ENCODE measurements at places on chromosomes 12 and 14. TPM values are rescaled to one million over a fixed set of nuclear protein-coding genes. Genes with fewer than 3 reads are reported as not detected.

STYK1 gene
- 0.21 TPM for total RNA-seq

CBLN3 gene
- total RNA-seq, result 2.2 TPM

DEPDC4 gene
- total RNA-seq, result not detected

DNA sequence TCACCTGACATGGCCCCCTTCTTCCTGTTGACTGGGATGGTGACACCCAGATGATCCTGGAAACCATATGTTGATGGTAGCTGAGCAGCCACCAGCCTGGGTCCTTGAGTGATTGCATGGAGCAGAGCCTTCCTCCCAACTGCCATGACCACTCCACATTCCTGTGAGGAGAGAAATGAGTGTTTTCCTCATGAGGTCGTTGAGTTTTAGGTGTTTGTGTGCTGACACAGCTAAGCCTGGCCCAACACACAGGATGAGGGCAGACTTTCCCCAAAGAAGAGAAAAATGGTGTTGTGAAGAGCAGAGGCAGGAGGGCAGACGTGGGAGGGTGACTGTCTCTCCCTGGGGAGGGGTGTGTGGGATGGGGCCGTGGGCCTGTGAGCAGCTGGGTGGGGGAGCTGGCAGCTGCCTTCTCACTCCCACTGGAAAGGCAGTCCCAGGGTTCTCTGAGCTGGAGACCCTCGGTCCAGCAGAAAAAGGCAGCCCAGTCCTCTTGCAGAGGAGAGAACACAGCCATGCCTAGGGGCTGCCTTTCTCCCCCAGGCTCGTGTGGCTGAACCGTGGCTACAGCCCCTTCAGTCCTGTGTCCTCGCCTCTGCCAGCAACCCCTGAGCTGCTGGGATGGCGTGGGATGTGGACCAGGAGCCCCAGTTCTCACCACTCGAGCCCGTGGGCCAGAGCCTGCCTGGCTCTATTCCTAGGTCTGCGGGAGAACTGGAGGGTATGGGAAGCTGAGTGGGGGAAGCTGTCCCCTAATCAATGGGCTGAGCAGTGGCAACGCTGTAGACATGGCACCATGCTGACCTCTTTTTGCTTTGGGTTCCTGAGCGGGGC, 257.0 kb downstream of the ADGRD1 start:
- peak; percentile 37 for DNase-seq

NRXN3 gene
- 21.0 TPM for total RNA-seq

PSMA3 gene
- total RNA-seq, result 83.3 TPM

ACSM4 gene
- total RNA-seq, result not detected

DNA sequence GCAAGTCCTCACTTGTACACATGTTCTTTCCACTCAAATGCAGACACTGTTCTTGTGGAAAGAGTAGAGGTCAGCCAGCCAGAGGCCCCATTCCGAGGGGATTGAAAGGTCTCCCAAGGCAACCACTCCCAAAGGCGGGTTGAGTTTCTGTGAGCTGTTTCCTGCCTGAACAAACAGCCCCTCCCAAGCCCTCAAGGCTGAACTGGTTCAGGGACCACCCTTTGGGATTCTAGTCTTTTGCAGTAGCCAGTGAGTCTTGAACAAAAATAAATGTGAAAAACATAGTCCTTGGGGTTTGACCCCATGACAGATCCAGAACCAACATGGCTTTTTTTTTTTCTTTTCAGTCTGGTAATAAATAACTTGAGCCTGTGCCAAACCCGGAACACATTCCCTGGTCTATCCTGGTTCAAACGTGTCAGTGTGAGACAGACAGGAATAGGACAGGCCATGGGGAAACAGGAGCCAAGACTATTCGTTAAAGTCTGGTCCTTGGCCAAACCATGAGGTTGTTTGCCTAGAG, 17.6 kb upstream of the STK38L start:
- DNase-seq, result no peak

DNA sequence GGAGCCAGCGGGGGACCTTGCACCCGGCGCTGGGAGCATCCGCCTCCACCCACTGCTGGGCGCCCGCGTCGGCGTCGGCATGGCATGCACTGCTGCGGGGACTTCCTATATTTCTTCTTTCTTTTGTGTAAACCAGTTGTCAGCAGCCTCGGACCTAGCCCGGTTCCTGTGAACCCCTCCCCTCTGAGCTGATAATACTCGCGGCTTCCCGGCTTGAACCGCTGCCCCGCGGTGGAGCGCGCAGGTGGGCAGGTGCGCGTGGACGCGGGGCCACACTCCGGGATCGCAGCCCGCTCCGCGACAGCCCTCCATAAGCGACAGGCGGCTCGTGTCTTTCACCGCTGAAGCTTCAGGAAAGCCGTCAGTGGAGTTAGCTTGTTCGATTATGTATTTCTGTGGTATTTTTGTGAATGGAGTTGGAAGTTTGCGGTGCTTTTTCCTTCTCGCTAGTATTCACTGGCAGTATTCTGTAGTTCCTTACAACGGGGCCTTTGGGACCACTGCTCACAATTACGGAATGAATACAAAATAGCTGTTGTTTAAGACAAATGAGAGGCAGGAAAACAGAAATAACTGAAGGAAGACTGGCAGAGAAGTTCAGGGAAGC, 870 bp downstream of the BMAL2 start:
- no peak for DNase-seq

DNA sequence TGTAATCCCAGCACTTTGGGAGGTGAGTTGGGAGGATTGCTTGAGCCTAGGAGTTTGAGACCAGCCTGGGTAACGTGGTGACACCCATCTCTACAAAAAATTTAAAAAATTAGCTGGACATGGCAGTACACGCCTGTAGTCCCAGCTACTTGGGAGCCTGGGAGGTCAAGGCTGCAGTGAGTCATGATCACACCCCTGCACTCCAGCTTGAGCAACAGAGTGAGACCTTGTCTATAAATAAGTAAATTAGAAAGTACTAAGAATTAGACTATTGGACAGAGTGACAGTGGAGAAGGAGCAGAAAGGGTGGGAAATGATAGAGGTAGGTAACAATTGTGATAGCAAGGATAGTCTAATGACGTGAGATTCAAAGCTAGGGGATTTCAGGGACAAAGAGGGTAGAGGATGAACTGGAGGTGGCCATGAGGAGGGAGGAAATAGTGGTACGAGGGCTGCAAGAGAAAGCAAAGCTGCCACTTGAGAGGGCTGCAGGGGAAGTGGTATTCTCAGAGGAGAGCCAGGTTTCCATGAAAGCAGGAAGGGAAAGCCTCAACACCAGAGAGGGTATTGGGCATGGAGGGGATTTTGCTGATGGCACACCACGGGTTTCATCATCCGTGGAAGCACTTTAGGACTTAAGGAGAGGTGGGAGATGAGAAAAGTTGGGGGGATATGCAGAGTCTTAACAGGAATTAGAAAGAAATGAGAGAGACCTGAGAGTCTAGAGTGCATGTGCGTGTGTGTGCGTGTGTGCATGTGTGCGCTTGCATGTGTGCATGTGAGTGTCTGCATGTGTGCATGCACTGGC, 85.6 kb downstream of the SYNE2 start:
- no peak for DNase-seq

TMEM260 gene
- total RNA-seq, result 32.6 TPM

DNA sequence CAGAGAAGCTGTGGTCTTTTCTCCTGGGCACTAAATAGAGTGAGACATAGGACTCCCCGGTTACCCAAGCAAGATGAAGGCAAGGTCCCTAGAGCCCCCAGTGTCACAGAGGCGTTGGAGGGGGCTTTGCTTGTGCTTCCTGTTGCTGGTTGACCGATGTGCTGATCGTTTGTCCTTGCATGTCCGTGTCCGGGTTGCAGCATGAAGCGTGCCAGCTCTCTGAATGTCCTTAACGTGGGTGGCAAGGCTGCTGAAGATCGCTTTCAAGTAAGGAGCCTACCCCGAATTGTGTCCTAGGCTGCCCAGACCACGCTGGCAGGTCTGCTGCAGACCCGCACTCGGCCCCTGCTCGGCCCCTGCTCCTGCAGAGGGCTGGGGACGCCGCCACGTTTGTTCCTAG, 23.1 kb downstream of the XRCC3 start:
- no peak for DNase-seq

DNA sequence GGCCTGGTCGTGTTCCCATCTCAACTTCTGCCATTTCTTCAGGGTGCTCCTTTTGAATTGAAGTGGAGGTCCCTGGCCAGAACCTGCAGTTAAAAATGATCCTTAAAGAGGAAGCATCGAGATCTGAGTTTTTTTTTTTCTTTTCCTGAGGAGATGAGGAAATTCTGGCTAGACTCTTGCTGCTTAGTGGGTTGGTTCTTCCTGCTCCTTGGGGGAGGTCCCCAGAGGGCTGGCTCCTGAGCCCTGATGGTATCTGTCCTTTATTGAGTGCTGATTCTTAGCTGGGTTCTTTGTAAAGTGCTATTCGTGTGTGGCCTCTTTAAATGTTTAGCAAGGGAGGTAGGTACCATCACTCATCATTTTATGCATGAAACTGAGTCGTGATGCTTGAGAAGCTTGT, 11.7 kb downstream of the PELI2 start:
- DNase-seq, result no peak

B4GALNT3 gene
- 10.4 TPM for total RNA-seq

GRCh38 chr14:103521438-103521950, 1.1 kb downstream of the CKB start:
- peak; percentile 82 for DNase-seq

DNA sequence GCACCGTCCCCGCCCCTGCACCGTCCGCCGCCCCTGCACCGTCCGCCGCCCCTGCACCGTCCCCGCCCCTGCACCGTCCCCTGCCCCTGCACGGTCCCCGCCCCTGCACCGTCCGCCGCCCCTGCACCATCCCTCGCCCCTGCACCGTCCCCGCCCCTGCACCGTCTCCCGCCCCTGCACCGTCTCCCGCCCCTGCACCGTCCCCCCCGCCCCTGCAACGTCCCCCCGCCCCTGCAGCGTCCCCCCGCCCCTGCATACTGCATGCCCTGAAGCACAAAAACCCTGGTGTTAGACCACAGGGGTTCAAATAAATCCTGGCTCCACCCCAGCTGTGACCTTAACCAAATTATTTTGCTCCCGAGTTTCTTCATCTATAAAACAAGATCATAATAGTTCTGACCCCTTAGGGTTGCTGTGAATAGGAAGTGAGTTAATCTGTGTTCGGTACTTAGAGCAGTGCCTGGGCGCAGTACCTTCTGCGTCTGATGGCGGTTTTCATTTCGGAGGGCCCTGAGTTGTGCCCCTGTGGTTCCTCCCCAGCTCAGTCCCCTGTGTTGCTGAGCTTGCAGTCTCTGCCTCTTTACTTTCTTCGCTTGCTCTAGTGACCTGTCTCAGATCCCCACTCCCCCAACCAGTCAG, 38.1 kb downstream of the ESRRB start:
- no peak for DNase-seq

DNA sequence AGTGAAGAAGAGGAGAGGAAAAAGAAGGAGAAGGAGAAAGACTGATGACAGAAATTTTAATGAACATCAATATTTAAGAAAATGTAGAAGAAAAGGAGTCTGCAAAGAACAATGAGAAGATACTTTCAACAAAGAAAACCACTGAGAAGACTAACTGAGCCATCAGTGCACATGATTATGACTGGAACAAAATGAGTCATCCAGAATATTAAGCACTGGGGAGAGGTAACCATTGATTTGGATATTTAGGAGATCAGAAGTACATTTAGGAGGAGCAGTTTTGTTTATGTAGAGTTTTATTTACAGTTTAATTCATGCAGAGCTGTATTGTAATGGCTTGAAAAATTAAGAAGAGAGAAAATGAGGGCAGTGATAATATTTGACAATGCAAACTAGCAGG, 159.1 kb downstream of the C12orf50 start:
- no peak for DNase-seq

SLC25A47 gene
- total RNA-seq, result not detected

KRT6A gene
- total RNA-seq, result 3.4 TPM

DNA sequence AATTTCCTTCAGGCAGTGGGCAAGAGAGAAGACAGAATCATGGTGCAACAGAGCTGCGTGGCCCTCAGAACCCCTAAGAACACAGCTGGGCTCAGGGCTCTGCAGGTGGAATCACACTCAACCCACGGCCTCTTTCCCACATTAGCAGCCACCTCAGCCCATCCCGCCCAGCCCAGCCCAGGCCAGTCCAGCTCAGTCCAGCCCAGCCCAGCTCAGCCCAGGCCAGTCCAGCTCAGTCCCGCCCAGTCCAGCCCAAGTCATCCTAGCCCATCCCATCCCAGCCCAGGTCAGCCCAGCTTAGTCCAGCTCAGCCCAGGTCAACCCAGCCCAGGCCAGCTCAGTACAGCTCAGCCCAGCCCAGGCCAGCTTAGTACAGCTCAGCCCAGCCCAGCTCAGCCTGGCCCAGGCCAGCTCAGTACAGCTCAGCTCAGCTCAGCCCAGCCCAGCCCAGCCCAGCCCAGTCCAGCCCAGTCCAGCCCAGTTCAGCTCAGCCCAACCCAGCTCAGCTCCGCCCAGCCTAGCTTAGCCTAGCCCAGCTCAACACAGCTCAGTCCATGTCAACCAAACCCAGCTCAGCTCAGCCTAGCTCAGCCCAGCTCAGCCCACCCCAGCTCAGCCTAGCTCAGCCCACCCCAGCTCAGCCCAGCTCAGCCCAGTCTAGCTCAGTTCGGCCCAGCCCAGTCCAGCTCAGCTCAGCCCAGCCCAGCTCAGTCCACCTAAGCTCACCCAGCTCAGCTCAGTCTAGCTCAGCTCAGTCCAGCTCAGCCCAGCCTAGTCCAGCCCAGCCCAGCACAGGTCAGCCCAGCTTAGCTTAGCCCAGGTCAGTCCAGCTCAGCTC, 183.1 kb downstream of the TMEM121 start:
- DNase-seq, result no peak

GRCh38 chr12:77947746-77948145, 117.1 kb downstream of the NAV3 start:
- DNase-seq, result no peak

DNA sequence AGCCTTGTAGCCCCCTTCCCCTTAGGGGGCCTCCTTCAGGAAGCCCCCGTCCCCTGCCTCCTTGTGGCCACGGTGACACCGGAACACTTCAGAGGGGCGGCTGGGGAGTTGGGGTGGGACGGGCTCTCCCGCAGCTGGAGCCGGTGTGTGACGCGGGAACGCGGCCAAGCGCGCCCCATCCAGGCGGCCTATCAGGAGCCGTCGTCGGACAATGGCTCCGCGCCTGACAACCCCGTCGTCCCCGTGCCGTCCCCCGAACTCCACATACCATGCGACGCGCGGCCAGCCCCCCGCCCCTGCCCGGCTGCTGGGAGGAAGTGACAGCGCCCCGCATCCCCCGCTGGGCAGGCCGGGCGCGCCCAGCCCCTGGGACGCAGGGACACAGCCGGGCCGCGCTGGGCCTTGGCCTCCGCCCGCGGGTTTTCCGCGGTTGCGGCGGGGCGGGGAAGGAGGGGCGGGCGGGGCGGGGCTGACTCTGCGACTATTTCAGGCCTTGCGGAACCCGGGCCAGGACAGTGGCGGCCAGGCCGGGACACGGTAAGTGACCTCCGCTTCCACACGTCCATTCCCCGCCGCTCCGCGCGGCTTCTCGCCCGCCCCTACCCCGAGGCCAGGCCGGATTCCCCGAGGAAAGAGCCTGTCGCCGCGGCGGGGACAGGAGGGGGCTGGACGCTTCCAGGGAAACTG, at the start of gene TNFAIP2:
Gene TNFAIP2 (plus strand): TSS at position 515 of the 687 bp plus-strand sequence. CDS start 2,997 bp downstream, outside the sequence.
- peak; percentile 78 for DNase-seq

DNA sequence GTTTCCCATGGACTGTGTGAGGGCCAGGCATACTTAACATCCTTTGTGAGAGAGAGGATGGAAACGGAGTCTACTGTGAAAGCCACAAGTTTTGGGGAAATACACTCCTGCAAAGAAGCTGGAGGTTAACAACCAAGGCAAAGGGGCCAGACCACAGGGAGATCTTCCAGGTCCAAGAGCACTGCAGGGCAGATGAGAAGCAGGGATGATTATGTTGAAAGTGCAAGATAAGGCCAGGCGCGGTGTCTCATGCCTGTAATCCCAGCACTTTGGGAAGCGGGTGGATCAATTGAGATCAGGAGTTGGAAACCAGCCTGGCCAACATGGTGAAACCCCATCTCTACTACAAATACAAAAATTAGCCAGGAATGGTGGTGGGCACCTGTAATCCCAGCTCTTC, 15.1 kb downstream of the COQ6 start:
- no peak for DNase-seq

PCED1B gene
- total RNA-seq, result 1.5 TPM
